ENCODE measurements at places on chromosomes 11 and 22.
A peak's percentile ranks its signal among the peaks of the same experiment; 100 is the strongest.

GRCh38 chr22:30198921-30199320 lies 47.6 kb downstream of the LIF start:
- no peaks in the 10 kb centered on the region for H3K27me3 ChIP-seq
- H3K4me1 ChIP-seq = peaks cover 24% of the 10 kb centered on the region
- no peaks in the 10 kb centered on the region for H3K36me3 ChIP-seq
- H3K27ac ChIP-seq = no peak overlapping the region
- no peak overlapping the region for H3K4me3 ChIP-seq

DNA sequence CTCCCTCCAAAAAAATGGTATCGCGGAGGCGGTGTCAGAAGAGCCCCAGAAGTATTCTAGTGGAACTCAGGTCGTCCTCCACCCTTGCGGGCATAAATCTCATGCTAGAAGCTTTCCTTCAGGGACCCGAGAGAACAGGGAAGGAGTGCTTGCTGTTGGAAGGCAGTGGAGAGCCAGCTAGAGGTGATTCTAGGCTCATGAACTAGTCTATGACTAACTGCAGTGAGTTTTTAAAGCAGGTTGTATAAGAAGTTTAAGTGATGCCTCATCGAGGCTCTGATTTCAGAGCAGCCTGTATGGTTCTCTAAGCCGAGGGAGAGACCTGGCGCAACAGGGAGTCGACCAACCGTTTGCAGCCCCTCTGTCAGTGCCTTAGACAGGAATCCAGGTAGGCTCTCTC lies 85.7 kb downstream of the TBC1D22A start:
- no peaks in the 10 kb centered on the region for H3K4me1 ChIP-seq
- H3K27ac ChIP-seq = no peak overlapping the region
- no peak for DNase-seq
- H3K36me3 ChIP-seq = no peaks in the 10 kb centered on the region
- H3K27me3 ChIP-seq = no peaks in the 10 kb centered on the region
- H3K4me3 ChIP-seq = no peak overlapping the region

DNA sequence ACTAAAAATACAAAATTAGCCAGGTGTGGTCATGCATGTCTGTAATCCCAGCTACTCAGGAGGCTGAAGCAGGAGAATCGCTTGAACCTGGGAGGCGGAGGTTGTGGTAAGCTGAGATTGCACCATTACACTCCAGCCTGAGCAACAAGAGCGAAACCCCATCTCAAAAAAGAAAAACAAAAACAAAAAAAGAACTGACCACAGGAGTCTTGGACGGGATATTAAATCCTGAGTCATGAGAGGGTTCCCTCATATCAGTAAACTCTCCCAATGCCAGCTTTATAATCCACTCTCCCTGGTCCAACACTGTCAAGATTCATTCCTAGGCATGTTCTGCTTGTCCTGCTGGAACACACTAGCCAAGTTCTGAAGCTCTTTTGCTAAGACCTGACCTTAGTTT lies 61.5 kb upstream of the EP300 start:
- no peak for DNase-seq
- H3K27ac ChIP-seq = no peak overlapping the region
- H3K36me3 ChIP-seq = no peaks in the 10 kb centered on the region
- no peak overlapping the region for H3K4me3 ChIP-seq
- H3K27me3 ChIP-seq = no peaks in the 10 kb centered on the region
- H3K4me1 ChIP-seq = no peaks in the 10 kb centered on the region

DNA sequence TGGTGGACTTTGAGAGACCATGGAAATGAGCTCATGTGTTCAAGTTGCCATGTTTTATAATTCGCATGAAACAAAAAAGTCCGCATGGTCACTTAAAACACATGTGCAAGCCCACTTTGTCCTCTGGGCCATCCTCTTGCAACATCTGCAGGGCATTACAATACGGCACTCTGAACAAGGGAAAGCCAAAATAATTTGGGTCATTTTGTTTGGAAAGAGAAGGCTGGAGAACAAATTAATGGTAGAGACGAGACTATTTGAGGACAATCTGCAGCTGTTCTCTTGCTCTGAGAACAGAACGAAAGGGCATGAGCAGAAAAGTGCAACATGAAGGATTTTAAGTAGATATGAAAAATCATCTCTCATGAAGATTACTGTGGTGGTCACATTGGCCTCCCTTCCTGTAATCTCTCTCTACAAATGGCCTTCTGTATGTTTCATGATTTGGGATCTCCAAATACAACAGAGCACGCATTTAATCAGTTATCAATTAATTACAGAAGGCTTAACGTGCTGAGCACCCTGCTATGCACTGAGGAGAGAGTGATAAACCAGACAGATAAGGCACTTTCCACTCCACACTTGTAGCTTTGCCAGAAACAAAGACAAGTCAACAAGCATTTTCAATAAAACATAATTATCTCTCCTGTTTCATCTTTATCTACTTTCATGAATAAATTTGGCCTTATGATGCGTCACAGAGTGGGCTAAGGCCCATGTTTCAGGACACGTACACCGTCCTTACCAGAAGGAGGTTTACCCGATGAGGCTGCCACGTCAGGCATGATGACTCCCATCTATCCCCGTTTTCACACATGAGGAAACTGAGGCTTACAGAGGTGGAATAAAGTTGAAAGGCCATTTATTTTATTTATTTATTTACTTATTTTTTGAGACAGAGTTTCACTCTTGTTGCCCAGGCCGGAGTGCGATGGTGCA lies 384.1 kb downstream of the LARGE1 start:
- H3K27ac ChIP-seq = peak overlapping the region; percentile 20
- no peaks in the 10 kb centered on the region for H3K27me3 ChIP-seq
- no peaks in the 10 kb centered on the region for H3K36me3 ChIP-seq

GRCh38 chr11:112650527-112650926 lies 310.7 kb upstream of the NCAM1 start:
- no peak overlapping the region for H3K27ac ChIP-seq
- H3K4me1 ChIP-seq = no peaks in the 10 kb centered on the region
- no peaks in the 10 kb centered on the region for H3K36me3 ChIP-seq
- no peaks in the 10 kb centered on the region for H3K27me3 ChIP-seq
- no peak overlapping the region for H3K4me3 ChIP-seq

DNA sequence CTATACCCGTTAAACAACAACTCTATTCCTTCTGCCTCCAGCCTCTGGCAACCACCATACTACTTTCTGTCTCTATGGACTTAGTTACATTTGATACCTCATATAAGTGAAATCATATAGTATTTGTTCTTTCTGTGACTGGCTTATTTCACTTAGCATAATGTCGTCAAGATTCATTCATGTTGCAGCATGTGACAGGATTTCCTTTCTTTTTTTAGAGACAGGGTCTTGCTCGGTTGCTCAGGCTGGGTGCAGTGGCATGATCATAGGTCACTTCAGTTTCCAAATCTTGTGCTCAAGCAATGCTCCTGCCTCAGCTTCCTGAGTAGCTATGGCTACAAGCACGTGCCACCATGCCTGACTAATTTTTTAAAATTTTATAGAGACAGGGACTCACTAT lies 29.4 kb upstream of the SORL1 start:
- no peak for DNase-seq
- peaks cover 1% of the 10 kb centered on the region for H3K4me1 ChIP-seq
- H3K27ac ChIP-seq = no peak overlapping the region

GRCh38 chr11:31803813-31804311 lies 7.3 kb downstream of the PAX6 start:
- peaks cover 32% of the 10 kb centered on the region for H3K4me1 ChIP-seq
- no peak overlapping the region for H3K4me3 ChIP-seq
- DNase-seq = no peak
- no peak overlapping the region for H3K27ac ChIP-seq

- DNase-seq = no peak
- H3K36me3 ChIP-seq = no peaks in the 10 kb centered on the region
- H3K4me1 ChIP-seq = no peaks in the 10 kb centered on the region
- H3K4me3 ChIP-seq = no peak overlapping the region
Measured at GRCh38 chr22:20273758-20274181, 5.7 kb upstream of the RTN4R start.

GRCh38 chr11:116840224-116840745 lies 2.9 kb upstream of the APOA1 start:
- no peak overlapping the region for H3K27ac ChIP-seq
- no peak overlapping the region for H3K4me3 ChIP-seq
- H3K27me3 ChIP-seq = no peaks in the 10 kb centered on the region
- no peak for DNase-seq

DNA sequence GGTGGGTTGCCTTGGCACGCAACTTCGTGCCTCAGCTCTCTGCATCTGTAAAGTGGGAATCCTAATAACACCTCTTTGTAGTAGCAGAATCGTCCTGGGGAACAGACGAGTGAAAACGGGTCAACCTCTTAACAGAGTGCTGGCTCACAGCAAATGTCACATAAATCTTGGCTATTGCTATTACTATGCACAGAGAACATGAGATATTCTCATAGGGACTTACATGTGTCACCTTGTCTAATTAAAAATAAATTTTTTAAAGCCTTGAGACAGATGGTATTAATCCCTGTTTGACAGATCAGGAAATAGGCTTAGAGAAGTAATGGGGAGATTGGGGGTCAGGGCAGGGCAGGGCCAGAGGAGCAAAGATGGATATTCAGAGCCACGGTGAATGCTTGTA lies 44.3 kb upstream of the IGSF9B start:
- no peaks in the 10 kb centered on the region for H3K27me3 ChIP-seq
- H3K4me3 ChIP-seq = no peak overlapping the region
- no peaks in the 10 kb centered on the region for H3K4me1 ChIP-seq
- no peak for DNase-seq
- no peaks in the 10 kb centered on the region for H3K36me3 ChIP-seq
- H3K27ac ChIP-seq = no peak overlapping the region

GRCh38 chr11:820655-821511 lies 2.2 kb downstream of the PNPLA2 start:
- peak overlapping the region; percentile 92 for H3K27ac ChIP-seq
- DNase-seq = peak; percentile 96
- H3K27me3 ChIP-seq = no peaks in the 10 kb centered on the region
- peak overlapping the region; percentile 91 for H3K4me3 ChIP-seq

DNA sequence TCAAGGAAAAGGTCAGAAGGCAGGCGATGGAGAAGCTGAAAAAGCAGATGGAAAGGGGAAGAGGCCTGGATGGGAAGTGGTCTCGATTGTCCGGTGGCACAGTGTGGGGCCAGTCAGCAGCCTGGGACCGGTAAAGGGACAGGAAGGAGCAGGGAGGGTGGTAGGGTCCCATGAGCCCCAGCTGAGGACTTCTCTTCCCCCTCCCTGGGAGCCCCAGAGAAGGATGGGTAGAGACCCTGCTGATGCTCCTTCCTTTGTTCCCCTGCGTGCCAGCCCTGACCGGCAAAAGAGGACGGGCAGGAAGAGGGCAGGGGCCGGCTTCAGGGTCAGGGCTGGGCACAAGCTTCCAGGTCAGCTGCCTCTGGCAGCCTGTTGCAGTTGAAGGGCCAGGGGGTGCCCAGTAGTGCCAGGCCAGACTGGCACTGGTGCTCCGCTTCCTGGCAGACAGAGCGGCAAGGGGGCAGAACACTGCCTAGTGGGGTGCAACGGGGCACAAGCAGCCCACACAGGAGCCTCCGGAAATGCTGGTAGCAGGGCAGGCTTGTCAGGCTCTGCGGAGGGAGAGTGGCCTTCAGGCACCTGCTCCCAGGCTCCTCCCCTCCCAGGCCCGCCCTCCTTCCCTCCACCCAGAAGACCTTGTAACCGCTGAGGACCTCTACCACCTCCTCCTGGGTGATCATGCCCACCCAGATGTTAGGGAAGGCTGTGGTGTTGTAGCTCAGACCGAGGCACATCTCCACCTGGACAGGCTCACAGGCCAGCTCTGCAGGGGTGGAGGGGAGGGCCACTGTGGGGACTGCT lies 739 bp upstream of the C1QTNF5 start:
- peak overlapping the region; percentile 85 for H3K27ac ChIP-seq
- no peaks in the 10 kb centered on the region for H3K36me3 ChIP-seq
- no peak overlapping the region for H3K4me3 ChIP-seq

GRCh38 chr22:32569956-32570355 lies 95.3 kb downstream of the FBXO7 start:
- no peaks in the 10 kb centered on the region for H3K27me3 ChIP-seq
- DNase-seq = no peak
- no peaks in the 10 kb centered on the region for H3K4me1 ChIP-seq
- H3K27ac ChIP-seq = no peak overlapping the region
- H3K4me3 ChIP-seq = no peak overlapping the region

DNA sequence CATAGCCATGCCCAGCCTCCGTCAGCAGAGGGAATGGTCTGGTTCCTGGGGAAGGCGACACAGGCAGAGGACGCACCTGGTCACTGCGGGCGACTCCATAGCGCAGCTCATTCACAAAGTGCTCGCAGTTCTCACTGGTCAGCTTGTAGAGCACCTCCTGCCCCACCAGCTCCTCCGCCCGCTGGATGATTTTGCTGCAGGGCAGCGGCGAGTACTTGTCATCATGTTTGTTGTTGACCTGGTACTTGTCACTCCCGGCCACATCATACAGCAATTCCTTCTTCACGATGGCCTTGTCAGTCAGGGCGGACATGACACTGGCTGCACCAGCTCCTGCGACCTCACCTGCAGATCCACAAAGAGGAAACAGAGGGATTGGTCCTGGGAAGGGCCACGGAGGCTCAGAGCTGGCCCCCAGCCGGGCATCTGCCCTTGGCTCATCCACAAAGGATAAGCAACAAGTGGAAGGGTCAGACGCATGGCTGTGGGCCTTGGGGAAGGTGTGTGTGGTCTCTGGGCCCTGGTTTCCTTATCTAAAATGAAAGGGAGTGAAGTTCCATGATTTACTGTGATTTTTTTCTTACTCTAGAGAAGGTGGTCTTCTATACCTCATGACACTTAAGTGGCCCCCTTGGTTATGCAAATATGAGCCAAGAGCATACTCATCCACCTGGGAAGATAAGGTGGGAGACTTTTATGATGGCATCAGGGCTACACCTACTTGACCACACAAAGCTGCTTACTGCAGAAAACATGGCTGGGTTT lies 24.0 kb downstream of the PLAAT3 start:
- no peak overlapping the region for H3K27ac ChIP-seq
- H3K4me1 ChIP-seq = peaks cover 4% of the 10 kb centered on the region
- H3K4me3 ChIP-seq = no peak overlapping the region
- no peaks in the 10 kb centered on the region for H3K36me3 ChIP-seq

- DNase-seq = no peak
- H3K4me1 ChIP-seq = peaks cover 19% of the 10 kb centered on the region
- H3K27me3 ChIP-seq = no peaks in the 10 kb centered on the region
- no peak overlapping the region for H3K4me3 ChIP-seq
- no peaks in the 10 kb centered on the region for H3K36me3 ChIP-seq
Measured at GRCh38 chr11:58057481-58057880, 26.7 kb downstream of the OR6Q1 start.

- no peak overlapping the region for H3K4me3 ChIP-seq
- no peaks in the 10 kb centered on the region for H3K27me3 ChIP-seq
- no peak for DNase-seq
- no peak overlapping the region for H3K27ac ChIP-seq
Measured at GRCh38 chr11:15638386-15638787, 523.7 kb downstream of the INSC start.

- no peak for DNase-seq
- peaks cover 4% of the 10 kb centered on the region for H3K36me3 ChIP-seq
- no peak overlapping the region for H3K4me3 ChIP-seq
- no peaks in the 10 kb centered on the region for H3K27me3 ChIP-seq
- peak overlapping the region; percentile 44 for H3K27ac ChIP-seq
- peaks cover 11% of the 10 kb centered on the region for H3K4me1 ChIP-seq
Measured at GRCh38 chr11:18493310-18493709, 33.4 kb downstream of the TSG101 start.

DNA sequence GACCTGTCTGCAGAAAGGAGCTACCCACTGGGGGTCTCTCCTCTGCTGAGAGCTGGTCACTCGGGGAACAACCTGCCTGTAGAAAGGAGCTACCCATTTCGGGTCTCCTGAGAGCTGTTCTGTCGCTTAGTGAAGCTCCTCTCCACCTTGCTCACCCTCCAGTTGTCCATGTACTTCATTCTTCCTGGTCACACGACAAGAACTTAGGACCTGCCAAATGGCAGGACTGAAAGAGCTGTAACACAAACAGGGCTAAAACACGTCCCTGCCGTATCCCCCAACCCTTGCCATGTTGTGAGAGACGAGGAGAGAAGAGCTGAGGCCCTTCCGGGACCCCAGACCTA lies 24.1 kb upstream of the RNASEH2C start:
- H3K27me3 ChIP-seq = no peaks in the 10 kb centered on the region
- no peak for DNase-seq
- H3K36me3 ChIP-seq = no peaks in the 10 kb centered on the region
- no peak overlapping the region for H3K4me3 ChIP-seq
- H3K27ac ChIP-seq = no peak overlapping the region
